ENCODE measurements at places on chromosomes 4 and X.

DNA sequence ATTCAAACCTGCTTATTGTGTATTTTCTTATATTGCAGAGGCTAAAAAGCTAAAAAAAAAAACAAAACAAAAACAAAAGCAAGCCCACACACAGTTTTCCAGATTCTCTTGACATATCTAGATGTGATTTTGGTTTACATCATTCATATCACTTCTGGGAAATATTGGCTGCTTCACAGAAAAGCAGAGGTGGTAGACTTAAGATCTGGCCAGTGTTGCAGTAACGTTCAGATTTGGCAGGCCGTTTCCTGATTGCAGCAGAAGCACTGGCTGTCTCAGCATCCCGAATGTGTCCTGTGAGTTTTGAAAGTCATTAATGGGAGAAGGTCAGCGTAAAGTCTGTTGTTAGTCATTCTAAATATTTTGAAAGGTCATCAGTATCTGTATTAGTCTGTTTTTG is 2062.0 kb downstream of the ARAP2 start:
- no peak for DNase-seq

DNA sequence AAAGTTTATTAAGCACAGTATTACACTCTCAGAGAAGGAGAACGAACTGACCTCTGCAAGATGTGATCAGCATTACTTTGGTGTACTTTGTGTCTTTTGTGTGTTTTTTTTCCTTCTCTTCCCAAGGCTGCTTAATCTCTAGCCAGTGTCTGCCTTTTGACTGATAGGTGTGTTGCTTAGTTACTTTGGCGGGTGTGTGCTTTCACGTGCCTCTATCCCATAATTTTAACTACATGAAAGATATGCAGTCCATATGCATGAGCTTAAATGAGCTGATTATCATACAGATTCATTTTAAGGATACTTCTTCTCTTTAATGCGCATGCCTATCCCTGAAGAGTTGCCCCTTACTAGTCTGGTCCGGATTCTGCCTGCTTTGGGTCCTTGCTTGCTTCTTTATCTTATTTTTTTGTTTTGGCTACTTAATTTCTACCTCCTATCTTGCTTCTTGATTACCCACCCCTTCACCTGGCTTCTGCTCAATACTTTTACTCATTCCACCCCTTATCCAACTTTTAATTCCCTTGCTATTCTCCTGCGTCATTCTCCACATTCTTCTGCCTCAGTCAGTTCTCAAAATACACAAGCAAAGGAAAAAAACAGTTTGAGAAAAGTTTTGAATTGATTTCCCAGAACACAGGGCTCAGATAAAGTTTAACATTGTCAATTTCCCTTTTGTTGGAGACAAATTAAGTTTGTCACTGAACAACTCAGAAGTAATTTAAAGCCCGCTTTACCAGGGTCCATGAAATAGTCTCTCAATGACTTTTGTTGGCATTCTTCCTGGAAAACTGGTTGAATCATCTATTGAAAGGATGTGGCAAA is 182.0 kb downstream of the TENT5D start:
- DNase-seq: no peak

GRCh38 chr4:5052204-5052702 is 973 bp downstream of the STK32B start:
- no peak for DNase-seq

DNA sequence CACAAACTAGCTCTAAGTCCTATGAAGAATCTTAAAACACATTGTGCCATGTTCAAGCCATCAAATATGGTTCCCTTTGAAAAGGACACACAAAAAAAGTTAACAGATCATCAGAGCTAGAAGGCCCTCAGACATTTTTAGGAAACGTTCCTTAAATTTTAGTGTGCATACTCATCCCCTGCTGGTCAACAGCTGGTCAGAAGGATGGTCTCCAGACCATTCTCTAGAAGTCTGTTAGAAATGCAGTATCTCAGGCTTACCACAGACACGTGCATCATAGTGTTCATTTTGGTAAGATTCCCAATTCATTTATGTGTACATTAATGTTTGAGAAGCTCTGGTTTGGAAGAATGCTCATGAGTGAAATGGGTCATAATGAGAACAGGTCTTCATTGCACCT is 523.1 kb downstream of the INPP4B start:
- DNase-seq: no peak

DNA sequence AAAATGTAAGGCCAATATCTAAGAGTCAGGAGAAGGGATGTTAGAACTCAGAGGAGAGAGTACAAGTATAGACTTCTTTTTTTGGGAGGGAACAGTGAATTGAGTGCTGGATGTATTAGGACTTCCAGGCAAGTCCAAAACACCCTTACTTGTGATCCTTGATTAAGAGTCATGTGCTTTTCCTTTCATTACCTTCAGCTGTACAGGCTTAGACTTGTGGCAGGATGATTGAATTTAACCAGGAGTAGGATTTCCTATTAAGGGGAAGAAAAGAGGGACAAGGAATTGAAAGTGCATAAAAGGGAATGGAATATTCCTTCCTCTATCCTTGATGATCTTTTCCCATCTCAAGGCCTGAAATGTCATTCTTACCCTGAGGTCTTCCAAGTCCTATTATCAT is 606.7 kb downstream of the STIM2 start:
- DNase-seq: no peak

DNA sequence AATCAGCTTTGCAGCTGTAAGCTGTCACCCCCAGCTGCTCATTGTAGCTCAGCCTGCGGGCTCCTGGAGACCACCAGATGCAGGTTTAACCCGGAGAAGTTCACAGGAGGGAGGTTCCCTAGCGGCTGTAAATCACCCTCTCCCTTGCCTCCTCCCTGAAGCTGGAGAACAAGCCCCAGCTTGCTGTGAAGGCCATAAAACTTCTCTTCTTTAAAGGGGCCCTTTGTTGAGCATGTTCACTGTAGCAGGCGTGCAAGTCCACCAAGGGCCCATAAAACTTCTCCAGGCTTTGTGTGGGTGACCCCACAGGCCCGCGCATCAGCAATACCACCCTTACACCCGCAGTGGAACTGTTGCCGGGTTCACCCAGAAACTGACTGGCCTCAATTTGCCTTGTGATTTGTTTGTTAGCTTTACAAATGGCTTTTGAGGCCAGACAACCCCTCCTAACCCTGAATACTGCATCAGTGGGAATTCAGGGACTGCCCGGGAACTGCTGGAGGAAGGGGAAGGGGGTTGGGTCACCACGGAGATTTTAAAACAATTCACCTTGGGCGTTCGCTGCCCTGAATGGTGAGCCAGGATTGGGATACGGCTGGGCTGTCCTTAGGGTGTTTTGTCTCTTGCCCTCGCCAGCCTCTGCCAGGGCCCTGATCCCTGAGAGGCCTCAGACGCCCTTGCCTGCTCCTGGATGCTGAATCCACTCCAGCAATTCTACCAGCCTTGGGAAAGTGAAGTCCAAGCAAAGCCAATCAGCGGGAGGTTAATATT is 49.5 kb upstream of the ATP6AP2 start:
- no peak for DNase-seq
